ENCODE measurements at places on chromosomes 16 and 17. TPM values are rescaled to one million over a fixed set of nuclear protein-coding genes. Genes with fewer than 3 reads are reported as not detected.

Gene ABCA8
- not detected for total RNA-seq

Gene DNAI2
- total RNA-seq, result not detected

Gene MYO15B
- total RNA-seq, result 41.9 TPM

Gene NLRC3
- total RNA-seq, result 0.44 TPM

Gene VASN
- 10.8 TPM for total RNA-seq

Gene PKMYT1
- 120 TPM for total RNA-seq

Gene TBC1D3K
- total RNA-seq, result not detected

Gene CDRT4
- 3.8 TPM for total RNA-seq

Gene GPRC5C
- total RNA-seq, result 15.5 TPM

Gene FOXF1
- total RNA-seq, result not detected

Gene CLEC3A
- not detected for total RNA-seq

Gene GPR139
- not detected for total RNA-seq

Gene INCA1
- 1.5 TPM for total RNA-seq

Gene ITGAE
- total RNA-seq, result 23.5 TPM

Gene TP53TG3
- not detected for total RNA-seq

Gene MYH1
- total RNA-seq, result not detected

Gene ADORA2B
- 3.1 TPM for total RNA-seq

Gene PYDC1
- total RNA-seq, result 2.1 TPM

Gene PRR35
- total RNA-seq, result 0.33 TPM

Gene PRKCA
- total RNA-seq, result 9.9 TPM

Gene SCNN1G
- 0.74 TPM for total RNA-seq

Gene NPIPB6
- 2.0 TPM for total RNA-seq

Gene RNF167
- total RNA-seq, result 135 TPM

Gene C17orf67
- 1.0 TPM for total RNA-seq

Gene WNK4
- total RNA-seq, result 1.9 TPM

Gene KRTAP3-2
- not detected for total RNA-seq

All from H9 (cell line).